ENCODE measurements at places on chromosomes 5 and 9. TPM values are rescaled to one million over a fixed set of nuclear protein-coding genes. Genes with fewer than 3 reads are reported as not detected.
A peak's percentile ranks its signal among the peaks of the same experiment; 100 is the strongest.

DNA sequence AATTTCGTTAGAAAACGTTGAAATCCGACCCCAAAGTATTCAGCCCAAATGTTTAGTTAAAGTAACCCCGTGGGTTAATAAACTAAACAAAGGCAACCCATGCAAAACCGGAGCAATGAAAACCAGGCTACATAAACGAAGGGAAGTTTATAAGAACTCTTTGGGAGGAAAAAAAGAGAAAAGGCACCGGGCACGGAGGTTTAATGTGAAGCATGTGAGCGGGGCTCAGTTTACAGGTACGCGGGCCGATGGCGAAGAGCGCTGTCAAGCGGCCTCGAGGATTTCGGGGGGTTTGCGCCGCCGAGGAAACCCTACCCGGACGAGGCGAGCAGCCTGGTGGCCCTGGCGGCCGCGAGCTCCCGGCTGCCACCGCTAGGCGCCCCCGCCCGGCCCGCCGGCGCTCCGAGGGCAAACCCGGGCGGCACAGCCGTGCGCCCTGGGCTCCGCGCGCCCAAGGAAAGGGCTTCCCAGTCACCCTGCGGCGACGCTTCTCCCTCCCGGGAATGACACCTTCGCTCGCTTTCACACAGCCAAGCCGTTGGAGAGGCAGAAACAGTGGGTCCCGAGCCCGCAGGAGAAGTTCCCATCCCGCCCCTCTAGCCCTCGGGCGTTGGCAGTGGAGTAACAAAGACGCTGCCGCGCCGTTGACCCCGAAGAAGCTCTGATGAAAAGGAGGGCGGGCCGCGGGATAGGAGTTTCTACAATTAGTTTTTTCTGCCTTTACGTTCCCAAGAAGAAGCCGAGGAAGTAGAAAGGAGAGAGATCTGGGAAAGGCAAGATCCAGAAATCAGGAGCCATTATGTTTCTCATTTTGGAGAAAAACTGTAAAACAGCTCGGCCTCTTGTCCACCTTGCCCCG lies 126.0 kb downstream of the TMEM174 start:
- H3K4me3 ChIP-seq = peak overlapping the region; percentile 42
- DNase-seq = no peak
- H3K27me3 ChIP-seq = peaks cover 48% of the 10 kb centered on the region
- H3K27ac ChIP-seq = no peak overlapping the region
- peaks cover 16% of the 10 kb centered on the region for H3K4me1 ChIP-seq

- DNase-seq = no peak
- no peaks in the 10 kb centered on the region for H3K36me3 ChIP-seq
- H3K4me1 ChIP-seq = no peaks in the 10 kb centered on the region
- H3K27me3 ChIP-seq = no peaks in the 10 kb centered on the region
These were observed 243.8 kb downstream of the CDK5RAP2 start for GRCh38 chr9:120336021-120336752.

DNA sequence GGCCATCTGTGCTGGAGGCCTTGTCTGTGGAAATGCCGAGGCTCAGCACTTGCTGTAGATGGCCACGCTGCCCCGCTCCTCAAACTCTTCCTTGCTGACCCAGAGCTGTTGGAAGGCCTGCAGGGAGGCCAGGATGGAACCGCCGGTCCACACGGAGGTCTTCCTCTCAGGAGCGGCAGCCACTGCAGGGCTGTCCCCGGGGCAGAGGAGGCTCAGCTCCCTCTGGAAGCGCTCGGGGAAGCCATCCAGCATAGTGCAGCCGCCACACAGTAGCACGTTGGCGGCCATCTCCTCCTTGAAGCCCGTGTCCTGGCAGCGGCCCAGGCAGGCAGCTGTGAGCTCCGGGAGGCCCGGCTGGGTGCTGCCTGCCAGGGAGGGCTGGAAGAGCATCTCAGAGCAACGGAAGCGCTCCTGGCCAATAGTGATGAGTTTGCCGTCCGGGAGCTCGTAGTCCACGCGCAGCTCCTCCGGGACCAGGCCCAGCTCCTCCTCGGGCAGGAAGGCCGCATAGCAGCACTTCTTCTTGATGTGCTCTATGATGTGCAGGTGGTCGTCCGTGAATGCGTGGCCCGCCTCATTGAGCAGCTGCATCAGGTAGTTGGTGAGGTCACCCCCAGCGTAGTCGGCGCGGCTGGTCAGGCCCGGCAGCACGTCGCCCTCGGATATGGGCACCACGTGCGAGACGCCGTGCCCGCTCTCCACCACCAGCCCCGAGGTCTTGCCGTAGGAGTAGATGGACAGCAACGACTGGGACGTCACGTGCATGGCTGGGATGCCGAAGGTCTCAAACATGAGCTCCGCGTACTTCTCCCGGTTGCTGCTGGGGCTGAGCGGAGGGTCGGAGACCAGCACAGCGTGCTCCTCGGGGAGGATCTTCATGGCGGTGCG lies 901 bp downstream of the ACTL7B start:
- H3K4me1 ChIP-seq = no peaks in the 10 kb centered on the region
- H3K4me3 ChIP-seq = no peak overlapping the region
- H3K27ac ChIP-seq = no peak overlapping the region
- H3K27me3 ChIP-seq = no peaks in the 10 kb centered on the region
- no peak for DNase-seq
- no peaks in the 10 kb centered on the region for H3K36me3 ChIP-seq

- H3K4me3 ChIP-seq = no peak overlapping the region
- H3K27ac ChIP-seq = no peak overlapping the region
- H3K36me3 ChIP-seq = no peaks in the 10 kb centered on the region
- no peaks in the 10 kb centered on the region for H3K4me1 ChIP-seq
These were observed 336.9 kb upstream of the SLC24A2 start for GRCh38 chr9:20125727-20126126.

DNA sequence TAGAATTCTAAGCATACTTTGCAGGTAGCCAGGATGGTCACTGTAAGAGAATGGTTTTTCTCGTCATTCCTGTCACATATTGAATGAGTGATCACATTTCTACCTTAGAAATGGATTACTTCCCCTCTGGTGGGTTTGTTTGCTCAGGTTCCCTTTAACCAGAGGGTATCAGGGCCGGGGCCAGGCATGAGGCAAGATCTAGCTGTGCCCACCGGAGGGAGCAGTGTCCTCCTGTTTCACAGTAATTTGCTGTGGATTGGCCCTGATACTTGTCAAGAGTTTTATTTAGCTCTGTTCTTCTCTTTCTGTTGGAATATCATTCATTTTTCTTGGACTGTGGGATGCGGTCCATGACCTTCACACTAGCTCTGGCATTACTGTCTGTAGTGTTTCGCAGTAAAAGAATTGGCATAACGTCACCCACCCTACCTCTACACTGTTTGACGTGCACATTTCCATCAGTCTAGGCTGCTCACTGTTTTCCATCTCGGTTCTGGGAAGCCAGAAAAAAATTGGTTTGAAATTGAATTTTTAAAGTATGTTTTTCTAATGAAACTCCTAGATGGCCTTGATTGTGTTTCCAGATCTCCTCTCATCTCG lies 42.4 kb upstream of the ZBED3 start:
- no peak overlapping the region for H3K27ac ChIP-seq
- no peak for DNase-seq
- H3K4me1 ChIP-seq = no peaks in the 10 kb centered on the region
- H3K27me3 ChIP-seq = no peaks in the 10 kb centered on the region

GRCh38 chr5:132134384-132134783 lies 60.8 kb downstream of the CSF2 start:
- H3K36me3 ChIP-seq = no peaks in the 10 kb centered on the region
- no peaks in the 10 kb centered on the region for H3K4me1 ChIP-seq
- no peak overlapping the region for H3K4me3 ChIP-seq

The OR1Q1 gene
- total RNA-seq = not detected

The SOHLH1 gene
- total RNA-seq = not detected

The SV2C gene
- not detected for total RNA-seq
